Sigmoid colon (tissue), 7 donors: ENCODE measurements at places on chromosomes 11 and 22. TPM values are rescaled to one million over a fixed set of nuclear protein-coding genes. Genes with fewer than 3 reads are reported as not detected.

DNA sequence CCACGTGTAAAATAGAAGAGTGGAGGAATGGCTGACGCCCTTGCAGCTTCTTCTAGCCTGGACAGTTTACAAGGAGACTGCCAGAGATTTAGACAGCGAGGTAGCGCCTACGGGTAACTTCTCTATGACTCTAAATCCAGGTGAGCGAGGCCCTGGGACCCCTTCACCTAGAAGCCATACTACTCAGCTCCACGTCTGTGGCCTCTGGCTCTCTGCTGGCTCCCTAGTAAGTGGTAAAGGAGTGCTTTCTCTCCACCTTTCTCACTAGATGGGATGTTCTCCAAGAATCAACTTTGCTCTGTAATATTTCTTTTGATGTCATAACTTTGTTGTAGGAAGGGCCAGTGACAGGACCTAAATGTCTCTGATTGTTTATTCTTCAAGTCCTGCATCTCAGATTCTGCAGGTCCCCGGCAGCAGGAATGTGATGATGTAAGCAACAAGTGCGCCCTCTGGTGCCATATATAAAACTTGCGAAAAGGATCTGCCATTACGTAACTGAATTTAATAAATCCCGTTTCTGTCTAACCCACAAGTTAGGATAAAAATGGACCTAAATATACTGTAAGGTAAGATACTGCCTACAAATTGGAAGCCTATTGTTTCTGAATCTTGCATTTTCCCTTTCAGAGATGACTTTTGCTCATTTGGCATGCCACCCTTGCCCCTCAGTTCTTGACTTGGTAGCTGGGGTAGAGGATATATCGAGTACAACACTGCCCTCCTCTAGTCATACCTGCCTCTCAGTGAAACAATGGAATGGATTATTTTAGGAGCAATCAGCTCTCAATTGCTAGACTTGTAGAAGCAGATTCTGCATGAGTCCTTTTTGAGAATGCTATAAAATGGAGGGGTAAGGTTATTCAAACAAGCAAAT lies 11.0 kb upstream of the PTPN5 start:
- DNase-seq = no peak

DNA sequence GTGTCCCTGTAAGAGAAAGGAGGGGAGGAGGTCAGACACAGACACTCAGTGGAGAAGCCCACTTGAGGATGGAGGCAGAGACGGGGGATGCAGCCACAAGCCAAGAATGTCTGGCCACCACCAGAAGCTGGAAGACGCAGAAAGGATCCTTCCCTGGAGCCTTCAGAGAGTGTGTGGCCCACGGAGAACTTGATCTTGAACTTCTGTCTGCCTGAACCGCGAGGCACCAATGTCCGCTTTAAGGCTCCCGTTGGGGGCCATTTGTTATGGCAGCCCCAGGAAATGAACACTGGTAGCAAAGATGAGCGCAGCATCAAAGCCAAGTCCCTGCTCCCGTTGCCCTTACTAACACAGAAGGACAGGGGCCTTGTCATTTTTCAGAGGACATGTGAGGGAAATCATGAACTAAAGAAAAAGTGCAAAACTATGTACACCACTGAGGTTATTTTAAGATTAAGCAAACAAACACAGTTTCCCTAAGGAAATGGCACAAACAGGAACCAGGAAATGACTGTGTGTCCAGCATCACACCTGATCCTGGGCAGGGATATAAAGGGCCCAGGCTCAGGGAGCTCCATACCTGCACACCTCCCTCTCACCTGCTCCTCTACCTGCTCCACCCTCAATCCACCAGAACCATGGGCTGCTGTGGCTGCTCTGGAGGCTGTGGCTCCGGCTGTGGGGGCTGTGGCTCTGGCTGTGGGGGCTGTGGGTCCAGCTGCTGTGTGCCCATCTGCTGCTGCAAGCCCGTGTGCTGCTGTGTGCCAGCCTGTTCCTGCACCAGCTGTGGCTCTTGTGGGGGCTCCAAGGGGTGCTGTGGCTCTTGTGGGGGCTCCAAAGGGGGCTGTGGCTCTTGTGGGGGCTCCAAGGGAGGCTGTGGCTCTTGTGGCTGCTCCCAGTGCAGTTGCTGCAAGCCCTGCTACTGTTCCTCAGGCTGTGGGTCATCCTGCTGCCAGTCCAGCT lies at the start of gene KRTAP5-6:
KRTAP5-6 (plus strand) TSS at position 588 of the 963 bp plus-strand sequence; CDS start at position 639, 51 bp downstream.
- DNase-seq = no peak

DNA sequence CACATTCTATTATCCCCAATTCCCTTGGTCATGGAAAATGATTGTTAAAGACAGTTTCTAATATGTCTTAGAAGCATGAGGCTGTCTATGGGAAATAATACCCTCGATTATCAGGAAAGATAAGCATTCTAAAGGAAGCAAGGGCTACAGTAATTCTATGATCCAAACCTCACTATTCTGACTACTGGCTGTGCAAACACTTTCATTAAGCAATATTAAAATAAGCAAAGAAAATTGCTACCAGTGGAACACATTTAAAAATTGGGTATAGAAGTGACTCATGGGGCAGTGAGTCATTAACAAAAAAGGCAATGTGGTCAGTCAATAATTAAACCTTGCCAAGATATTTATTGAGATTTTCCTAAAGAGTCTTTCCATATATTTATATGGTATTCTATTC lies 1415.2 kb upstream of the TENM4 start:
- no peak for DNase-seq

Gene IGLL1
- not detected for total RNA-seq
